ENCODE measurements at places on chromosomes 6 and 20.

DNA sequence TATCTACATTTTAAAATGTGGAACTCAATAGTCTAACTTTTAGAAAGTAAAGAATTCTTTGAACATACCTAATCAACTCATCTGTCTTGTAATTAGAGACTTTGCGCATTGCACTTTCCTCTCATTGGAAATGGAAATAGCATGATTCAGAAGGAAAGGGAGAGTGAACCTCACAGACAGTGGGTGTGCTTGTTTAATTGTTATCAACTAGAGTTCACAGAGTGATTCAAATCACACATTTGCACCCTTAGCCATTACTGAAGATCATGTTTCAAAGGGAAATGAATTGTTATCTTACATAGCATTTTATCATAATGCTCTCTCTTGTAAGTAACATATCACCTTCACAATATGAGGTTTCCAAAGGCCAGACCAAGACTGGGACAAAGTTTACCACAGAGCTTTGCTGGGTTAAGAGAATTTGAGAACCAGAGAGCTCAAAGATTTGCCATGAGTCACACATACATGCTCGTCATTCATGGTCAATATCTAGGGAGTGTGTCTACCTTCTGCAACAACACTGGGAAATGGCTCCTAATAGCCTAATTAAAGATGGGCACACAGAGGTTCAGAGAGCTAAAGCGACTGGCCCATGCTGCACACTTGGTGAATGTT lies 21.5 kb downstream of the GSTA3 start:
- no peak for DNase-seq

- DNase-seq = no peak
Measured at GRCh38 chr6:108578595-108579327, 18.0 kb downstream of the FOXO3 start.

DNA sequence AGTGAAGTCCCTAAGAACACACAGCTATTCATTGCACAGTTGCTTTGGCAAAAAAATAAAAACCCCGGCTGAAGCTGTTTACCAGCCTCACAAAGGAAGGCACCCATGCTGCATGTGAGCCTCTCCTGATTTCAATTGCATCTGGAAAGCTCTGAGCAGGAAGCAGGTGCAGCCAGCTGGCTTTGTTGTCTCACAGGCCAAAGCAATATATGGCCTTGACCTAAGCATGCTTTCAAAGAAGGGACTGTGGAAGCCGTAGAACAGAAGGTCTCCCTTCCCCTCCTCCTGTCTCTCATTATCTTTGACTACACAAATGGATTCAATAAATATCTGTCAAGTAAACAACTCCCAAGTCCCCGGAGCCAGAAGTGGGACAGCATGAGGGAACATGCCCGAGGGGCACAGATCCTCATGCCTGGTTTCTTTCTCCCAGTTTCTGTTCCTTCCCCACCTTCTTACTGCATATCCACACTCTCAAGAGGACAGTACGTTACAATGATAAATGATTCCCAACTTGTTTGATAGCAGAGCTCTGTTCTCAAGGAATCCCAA lies 57.2 kb upstream of the PCSK2 start:
- no peak for DNase-seq

DNA sequence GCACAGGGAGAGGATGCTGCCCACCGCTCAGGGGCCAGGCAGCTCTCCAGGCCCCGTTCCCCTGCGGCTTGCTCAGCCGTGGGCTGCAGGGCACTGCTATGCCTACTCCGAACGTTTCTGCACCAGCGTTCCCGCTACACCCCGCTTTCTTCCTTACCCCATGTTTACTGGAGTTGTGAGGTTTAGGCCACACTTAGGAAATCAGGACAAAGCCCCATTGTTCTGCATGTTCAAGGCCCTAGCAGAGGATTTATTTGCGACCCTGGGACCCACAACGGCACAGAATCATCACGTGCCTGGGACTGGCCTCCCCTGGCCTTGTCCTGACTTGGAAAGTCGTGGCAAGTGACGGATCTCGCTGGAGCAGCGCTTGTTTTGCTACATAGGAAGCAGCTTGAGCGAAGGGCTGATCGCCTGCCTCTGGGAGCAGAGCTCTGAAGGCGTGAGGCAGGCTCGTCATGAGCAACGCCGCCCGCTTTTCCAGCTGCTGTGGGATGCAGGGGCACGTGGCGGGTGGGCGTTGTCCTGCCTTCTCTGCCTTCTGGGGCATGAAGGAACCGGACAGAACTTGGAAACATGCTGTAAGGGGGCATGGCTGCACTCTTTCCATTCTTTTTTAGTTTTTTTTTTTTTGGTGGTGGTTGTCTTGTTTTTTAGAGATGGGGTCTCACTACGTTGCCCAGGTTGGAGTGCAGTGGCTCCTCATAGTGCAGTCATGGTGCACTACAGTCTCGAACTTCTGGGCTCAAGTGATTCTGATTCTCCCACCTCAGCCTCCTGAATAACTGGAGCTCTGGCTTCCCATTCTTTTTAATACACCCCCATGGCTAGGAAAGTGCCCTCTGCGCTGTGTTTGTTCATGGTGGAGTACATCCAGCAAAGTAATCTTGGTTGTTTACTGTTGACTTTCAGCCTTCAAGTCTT lies 14.6 kb upstream of the TMEM181 start:
- DNase-seq = no peak

GRCh38 chr6:96939007-96939805 lies 14.7 kb downstream of the KLHL32 start:
- DNase-seq = no peak

GRCh38 chr20:40254023-40254772 lies 434.8 kb downstream of the MAFB start:
- DNase-seq = no peak

GRCh38 chr6:165468340-165469235 lies 159.2 kb upstream of the C6orf118 start:
- no peak for DNase-seq

DNA sequence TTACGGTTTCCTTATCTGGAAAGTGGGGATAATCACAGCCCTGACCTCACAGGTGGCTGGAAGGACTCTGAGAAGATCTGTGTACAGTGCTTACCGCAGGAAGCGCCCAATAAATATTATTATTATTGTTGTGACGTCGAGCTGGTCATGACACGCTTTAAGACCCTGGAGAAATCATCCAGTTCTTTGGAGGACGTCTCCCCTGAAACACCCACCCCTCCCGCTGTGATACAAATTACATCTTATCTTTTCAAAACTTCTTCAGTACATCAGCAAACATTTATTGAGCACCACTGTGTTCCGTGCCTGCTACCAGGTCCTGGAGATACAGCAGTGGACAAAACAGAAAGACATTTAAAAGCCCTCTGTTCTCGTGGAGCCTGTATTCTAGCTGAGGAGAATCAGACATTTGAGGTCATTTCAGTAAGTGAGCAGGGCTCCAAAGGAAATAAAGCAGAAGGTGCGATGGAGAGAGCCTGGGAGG lies 118.7 kb downstream of the CEBPB start:
- DNase-seq = no peak

DNA sequence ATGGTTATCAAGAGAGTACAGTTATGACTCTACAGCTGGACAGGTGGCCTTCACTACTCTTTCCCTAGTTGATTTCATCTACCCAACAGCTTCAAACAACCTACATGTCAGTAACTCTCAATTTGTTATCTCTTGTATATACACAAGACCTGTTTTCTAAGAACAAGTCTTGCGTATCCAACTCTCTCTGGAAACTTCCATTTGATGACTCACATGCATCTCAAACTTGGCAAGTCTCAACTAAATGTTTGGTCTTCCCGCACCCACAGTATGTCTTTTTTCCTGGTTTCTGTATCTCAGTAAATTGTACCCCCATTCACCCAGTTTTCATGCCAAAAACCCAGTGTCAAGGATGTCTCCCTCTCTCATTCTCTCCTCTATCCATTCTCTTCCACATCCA lies 97.7 kb downstream of the BTBD9 start:
- DNase-seq = no peak

GRCh38 chr6:34810017-34810882 lies 18.4 kb downstream of the BLTP3A start:
- no peak for DNase-seq

GRCh38 chr20:50799176-50799889 lies 4.5 kb downstream of the BCAS4 start:
- no peak for DNase-seq

DNA sequence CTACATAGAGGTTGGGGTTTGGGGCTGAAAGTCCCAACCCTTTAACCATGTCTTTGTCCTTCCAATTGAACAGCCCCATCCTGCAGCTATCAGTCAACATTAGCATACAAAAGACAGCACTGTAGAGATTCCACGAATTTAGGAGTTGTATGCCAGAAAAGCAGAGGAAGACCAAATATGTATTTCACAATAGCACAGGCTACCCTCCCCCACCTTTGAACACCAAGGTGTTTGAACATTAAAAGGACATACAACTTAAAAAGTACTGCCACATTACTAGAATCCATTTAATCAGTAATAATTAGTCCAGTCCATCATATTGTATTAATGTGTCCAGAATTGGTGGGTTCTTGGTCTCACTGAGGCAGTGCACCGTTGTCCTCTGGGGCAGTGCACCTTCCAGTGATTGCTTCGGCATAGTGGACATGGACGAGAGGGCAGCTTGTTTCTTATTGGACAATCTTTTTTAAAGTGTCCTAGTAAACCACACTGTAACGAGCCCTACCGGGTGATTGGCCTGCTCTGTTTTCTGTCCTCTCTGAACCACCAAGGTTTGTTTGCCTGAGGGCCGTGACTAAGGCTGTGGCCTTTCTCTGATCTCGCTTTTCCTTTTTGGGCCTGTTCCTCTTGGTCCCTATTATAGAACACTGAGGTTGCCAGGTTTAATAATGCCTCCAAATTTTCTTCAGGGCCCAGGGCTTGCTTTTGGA lies 36.4 kb downstream of the GSTA4 start:
- no peak for DNase-seq

DNA sequence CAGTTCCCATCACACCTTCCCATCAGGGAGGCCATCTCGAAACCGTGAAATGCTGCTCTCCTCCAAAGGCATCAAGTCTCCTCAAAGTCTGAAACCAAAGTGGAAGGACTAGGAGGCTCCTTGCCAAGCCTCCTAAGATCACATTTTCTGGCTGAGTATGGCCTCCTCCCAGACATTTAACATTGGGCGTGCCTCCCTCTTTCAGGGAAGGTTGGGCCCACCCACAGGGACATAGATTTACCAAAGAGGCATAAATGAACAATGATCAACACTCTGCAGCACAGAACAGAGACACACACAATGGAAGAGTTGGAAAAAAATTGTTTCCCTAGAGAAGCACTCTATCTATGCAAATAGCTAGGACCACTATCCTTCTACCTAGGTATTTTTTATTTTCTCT lies 381.8 kb downstream of the MAFB start:
- DNase-seq = no peak

DNA sequence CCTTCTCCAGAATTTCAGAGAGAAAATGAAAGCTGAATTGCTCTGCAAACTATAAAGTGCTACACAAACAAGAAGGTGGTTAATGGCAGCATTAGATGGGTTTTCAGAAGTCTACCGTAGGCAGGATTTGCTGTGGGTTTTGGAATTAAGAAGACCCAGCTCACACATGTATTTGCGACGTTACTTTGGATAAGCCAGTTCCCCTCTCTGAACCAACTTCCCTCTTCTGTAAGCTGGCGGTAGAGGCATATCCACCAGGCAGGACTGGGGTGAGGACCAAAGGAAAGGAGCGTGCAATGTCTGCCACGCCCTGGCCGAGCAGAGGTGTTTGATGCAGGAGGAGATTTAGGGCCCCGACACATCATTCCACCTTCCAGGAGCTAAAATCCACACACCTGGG lies 6.9 kb downstream of the RSPO4 start:
- no peak for DNase-seq

GRCh38 chr6:101257163-101257562 lies 136.3 kb upstream of the GRIK2 start:
- no peak for DNase-seq

GRCh38 chr6:32761548-32761947 lies 1.8 kb downstream of the HLA-DQB2 start:
- DNase-seq = no peak

- DNase-seq = no peak
Measured at GRCh38 chr20:40902661-40903060, 126.0 kb upstream of the TOP1 start.

DNA sequence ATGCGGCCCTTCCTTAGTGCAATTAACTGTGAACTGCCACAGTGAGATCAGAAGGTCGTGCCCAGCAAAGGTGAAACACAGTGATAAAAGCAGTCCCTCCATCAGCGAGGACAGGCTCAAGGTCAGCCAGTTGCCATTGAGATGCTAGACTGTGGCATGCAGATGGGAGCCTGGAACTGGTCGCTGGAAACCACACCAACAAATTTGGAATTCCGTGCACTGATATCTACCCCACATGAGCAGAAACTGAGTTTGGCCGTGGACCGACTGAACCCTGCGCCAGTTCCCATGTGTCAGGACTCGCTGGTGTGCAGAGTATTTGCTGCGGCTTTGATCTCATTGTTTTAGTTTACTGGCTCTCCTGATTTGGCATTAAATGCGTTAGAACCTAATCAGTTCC lies 125.6 kb upstream of the QKI start:
- DNase-seq = no peak

- no peak for DNase-seq
Measured at GRCh38 chr6:116797585-116797984, 31.3 kb downstream of the GPRC6A start.

DNA sequence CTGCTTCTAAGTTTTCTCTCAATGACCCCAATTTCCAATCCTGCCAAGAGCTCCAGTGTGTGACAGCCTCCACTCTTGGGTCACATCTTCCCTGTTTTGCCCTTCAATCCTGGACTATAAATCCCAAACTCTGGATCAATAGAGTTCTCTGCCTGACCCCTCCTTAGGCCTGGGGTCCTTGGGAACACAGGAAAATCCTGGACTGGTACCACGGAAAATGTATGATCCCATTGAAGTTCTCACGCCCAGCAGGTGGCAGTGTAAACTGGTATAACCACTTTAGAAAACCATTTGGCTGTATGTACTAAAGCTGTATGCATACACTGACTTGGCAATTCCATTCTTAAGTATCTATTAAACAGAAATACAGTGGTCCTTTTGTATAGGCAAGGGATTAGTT lies 98.0 kb downstream of the SNAP25 start:
- DNase-seq = no peak

DNA sequence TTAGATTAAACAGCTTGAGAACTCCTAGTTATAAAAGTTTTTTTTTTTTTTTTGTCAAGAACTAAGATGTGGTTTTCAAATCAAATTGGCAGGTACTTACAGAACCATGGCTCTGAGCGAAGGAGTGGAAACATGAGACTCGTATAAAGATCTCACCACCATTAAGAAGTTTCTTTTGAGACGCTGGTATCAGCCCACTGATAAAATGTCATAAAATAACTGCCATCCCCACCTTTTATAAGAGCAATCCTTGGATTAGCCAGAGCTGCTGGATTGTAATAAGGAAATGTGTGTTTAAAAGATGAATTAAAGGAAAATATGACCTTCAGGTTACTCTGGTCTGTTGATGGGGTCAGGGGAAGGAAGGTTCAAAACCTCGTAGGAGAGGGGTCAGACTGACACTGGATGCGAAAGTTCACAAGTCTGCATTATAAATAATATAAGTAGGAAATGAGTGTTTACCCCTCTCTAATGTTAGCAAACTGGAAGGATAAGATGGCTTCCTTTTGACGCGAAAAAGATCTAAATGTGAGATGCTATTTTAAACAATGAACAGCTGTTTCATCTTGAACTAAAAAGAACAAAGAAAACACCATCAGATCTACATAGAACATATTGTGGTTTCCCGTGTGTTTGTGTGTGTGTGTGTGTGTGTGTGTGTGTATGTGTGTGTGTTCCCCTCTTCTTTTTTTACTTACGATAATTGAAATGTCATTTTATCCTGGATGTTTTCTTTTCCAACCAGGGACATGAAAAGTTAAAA lies 386.8 kb upstream of the JAG1 start:
- no peak for DNase-seq

All from NT2/D1 (cell line).